NCI-H1436 (cell line): ENCODE measurements at places on chromosomes 4 and X.

DNA sequence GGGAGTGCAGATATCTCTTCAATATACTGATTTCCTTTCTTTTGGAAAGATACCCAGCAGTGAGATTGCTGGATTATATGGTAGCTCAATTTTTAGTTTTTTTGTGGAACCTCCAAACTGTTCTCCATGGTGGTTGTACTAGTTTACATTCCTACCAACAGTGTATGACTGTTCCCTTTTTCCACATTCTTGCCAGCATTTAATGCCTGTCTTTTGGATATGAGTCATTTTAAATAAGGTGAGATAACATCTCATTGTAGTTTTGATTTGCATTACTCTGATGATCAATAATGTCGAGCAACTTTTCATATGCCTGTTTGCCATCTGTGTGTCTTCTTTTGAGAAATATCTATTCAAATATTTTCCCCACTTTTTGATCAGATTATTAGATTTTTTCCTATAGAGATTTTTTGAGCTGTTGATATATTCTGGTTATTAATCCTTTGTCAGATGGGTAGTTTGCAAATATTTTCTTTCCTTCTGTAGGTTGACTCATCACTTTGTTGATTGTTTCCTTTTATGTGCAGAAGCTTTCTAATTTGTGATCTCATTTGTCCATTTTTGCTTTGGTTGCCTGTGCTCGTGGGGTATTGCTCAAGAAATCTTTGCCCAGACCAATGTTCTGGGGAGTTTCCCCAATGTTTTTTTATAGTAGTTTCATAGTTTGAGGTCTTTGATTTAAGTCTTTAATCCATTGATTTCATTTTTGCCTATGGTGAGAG lies 552.7 kb downstream of the ZNF674 start:
- DNase-seq = no peak

- DNase-seq = no peak
Measured at GRCh38 chr4:79869597-79870237, 203.3 kb downstream of the ANTXR2 start.

DNA sequence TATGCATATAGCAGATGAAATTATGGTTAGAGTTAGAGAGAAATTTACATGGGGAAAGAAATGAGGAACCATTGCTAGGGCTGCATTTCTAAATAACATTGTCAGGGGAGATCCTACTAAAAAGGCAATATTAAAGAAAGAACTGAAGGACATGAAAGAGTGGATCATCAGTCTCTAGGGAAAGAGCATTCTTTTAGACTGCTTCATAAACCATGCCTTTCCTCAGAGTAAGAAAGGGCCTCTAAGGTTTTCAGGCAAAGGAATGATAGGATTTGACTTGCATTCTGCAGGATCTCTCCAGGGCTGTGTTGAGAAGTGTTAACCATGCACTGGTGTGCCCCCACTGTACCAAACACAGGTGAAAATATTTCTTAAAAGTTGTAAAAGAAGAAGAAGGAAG lies 385.4 kb upstream of the MAD2L1 start:
- no peak for DNase-seq

- DNase-seq = no peak
Measured at GRCh38 chrX:23332101-23332887, 2.4 kb upstream of the PTCHD1 start.

GRCh38 chrX:39551762-39552161 lies 546.0 kb downstream of the BCOR start:
- no peak for DNase-seq

GRCh38 chr4:108619372-108620100 lies 840 bp upstream of the RPL34 start:
- DNase-seq = no peak

- DNase-seq = no peak
Measured at GRCh38 chr4:25950461-25951389, 36.7 kb downstream of the SMIM20 start.

GRCh38 chr4:73764513-73764912 lies 24.1 kb downstream of the CXCL8 start:
- DNase-seq = no peak

DNA sequence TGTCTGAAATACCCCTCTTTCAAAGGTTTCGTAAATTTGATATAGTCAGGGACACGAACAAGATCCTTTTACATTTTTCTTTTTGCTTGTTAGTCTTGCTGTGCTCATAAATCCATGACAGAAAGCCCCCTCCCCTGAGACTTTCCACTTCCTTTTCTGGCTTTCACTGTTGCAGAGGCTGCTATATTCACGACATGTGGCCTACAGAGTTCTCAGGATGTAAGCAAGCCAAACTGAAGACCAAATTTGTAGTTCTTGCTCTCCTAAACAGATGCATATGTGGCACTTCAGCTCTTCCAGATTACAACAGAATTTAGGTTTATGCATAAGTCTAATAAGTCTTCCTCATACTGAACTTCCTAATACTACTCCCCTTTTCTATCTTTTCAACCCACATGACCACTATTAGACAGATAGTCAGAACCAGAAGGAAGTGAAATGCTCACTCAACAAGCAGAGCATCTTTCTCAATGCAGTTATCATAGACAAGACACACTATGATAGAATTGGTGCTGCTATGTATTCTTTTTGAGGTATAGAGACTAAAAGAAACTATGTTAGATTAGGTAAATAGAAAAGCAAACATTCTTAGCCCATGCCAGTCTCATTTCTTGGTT lies 15.0 kb downstream of the BTK start:
- DNase-seq = no peak

GRCh38 chr4:5137927-5138326 lies 86.6 kb downstream of the STK32B start:
- DNase-seq = no peak

DNA sequence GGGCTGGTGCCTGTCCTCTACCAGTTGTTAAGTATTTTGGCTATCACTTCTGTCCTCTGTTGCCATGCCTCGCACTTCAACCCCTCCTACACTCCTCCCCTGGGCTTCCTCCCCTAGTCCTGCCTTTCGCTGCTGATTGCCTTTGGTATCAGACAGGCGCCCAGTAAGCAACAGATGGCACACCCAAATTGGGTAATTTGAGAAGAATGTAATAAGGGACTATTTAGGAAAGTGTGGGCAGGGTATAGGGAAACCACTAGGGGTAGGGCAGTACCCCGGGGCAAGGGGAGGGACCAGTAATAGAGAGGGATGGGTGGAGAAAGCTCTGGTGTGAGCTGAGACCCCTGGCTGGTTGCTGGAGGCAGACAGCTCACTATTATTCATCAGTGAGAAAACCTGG lies 172.7 kb upstream of the USP9X start:
- peak; percentile 59 for DNase-seq

DNA sequence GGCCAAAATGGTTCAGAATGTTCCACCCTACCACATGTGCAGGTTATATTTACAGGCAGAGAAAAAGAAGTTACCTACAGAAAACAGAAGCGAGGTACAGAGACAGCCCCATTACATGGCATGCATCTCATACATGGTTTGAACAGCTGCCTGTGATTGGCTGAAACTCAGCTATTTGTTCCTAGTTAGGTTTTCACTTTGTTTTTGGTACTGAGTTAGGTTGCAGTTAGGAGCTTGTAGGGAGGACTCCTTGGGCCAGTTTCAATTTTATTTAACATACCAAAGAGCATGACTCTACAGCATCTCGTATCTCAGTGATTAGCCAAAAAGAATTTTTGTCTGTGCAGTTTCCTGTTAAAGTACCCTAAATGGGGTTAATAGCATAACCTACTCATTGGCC lies 392.0 kb downstream of the MAPK10 start:
- DNase-seq = no peak
